Activated CD8-positive, alpha-beta memory T cell treated with anti-CD3 and anti-CD28 coated beads for 1 hour (primary cell): ENCODE measurements at places on chromosomes 6 and 20.

DNA sequence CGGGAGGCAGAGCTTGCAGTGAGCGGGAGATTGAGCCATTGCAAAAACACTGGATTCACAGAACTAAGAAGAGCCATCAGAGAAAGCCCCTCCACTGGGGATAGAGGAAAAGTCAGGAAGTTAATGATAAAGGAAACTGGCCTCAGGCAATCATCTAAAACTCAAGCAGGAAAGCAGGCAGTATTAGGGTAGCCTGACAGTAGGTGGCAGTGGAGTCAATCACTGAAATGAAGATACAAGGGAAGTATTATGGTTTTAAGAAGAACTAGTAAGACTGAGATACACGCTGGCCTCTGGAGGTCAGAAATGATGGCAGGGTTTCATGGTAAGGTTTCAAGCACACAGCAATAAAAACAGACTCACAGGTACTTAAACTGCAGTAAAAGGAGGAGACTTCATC is 578.3 kb downstream of the HACE1 start:
- no peak for DNase-seq

- DNase-seq, result peak; percentile 9
Observed at GRCh38 chr6:45378334-45378926, 696 bp upstream of the SUPT3H start.

DNA sequence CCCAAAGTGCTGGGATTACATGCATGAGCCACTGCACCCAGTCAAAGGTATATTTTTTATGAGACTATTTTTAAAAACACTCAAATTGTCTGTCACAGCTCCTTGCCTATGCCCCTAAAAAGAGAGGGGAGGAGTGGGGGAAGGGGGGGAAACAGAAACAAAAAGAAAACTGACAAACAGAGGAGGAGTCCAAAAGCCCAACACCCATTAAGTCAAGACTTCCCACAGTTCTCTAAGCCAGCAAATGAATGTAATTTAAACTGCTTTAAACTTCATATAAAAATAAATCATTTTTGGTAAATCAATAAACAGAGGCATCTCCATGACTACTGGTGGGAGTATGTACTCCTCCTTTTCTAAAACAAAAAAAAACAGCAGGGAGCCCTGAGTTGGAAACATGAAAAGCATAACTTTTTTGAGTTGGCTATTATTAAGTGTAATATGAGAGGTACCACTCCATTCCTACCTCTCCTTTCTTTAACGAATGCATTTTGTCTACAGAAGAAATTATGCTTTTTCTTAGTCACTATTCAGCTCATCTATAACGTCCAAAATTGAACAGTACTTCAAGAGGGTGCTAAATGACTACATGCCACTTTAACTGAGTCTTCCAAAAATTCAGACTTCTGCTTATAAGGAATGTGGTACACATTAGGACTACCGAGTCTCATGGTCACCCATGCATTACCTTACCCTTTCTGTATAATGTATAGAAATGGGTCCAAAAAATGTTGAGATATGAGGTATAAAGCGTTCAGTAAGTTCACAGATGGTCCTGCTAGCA is 119.0 kb upstream of the PRSS16 start:
- DNase-seq, result no peak

DNA sequence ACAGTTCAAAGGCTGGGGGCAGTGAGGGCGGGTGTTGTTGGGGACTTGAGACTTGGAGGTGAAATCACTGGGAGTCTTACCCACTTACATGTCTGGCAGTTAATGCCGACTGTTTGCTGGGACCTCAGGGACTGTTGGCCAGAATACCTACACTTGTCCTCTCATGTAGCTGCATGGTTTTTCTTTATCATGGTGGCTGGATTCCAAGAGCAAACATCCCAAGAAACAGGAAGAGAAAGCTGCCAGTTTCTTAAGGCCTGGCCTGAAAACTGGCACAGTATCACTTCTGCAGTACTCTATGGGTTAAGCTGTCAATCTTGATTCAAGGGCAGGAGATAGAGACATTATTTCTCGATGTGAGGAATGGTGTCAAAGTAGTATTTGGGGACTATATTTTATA is 19.8 kb upstream of the C6orf62 start:
- no peak for DNase-seq

- no peak for DNase-seq
Observed at GRCh38 chr6:38077488-38078030, 258.0 kb downstream of the ZFAND3 start.

- no peak for DNase-seq
Observed at GRCh38 chr20:58308680-58309527, 611 bp upstream of the RAB22A start.

- DNase-seq, result no peak
Observed at GRCh38 chr20:12093057-12093796, 175.5 kb downstream of the BTBD3 start.
